Stimulated activated CD8-positive, alpha-beta memory T cell treated with anti-CD3 and anti-CD28 coated beads, Interleukin-4, amount 100 ng/mL, for 1 hour (primary cell): ENCODE measurements at places on chromosomes 6 and 20.

GRCh38 chr20:4876301-4876700 lies 125.0 kb downstream of the SLC23A2 start:
- DNase-seq, result no peak

DNA sequence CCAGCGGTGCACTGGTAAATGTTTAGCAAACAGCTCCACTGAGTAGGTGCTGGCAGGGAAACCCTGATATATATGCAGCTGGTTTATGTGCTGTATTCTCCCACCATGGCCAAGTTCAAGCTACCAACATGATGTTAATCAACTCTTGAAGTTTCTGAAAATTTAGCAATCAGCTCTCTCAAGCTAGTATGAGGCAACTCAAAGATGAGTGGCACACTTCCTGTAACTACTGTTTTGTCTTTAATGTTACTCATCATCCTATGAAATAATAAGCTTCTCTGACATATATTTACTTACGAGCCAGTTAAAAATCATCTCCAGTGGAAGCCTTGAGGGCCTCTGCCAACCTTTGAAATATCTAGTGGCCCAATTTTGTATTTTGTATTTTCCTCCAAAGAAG lies 54.7 kb downstream of the TRMT6 start:
- DNase-seq, result no peak

DNA sequence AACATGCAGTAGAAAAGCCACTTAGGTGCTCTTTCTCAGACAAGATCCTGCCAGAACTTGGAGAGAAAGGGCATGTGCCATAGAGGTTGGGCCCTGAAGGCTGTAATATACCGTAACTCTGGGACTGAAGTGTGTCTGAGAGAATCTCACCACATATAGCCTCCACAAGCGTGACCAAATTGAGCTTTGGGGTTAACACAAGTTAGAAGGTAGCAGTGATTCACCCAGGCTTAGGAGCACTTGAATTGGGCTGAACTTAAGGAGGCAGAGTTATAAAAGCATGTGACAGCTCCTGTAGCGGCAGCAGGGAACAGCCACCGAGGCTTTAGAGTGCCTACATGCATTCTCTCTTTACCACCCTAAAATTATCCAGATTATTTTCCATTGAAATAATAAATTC lies 361.6 kb downstream of the PHF3 start:
- DNase-seq, result no peak

DNA sequence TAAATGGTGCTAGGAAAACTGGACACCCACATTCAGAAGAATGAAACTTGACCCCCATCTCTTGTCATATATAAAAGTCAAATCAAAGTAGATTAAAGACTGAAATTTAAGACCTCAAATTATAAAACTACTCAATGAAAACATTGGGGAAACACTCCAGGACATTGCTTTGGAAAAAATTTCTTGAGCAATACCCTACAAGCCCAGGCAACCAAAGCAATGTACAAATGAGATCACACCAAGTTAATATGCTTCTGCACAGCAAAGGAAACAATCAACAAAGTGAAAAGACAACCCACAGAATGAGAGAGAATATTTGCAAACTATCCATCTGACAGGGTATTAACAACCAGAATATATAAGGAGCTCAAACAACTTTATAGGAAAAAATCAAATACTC lies 407.9 kb upstream of the BTBD3 start:
- no peak for DNase-seq

GRCh38 chr6:164750128-164750527 lies 559.3 kb downstream of the C6orf118 start:
- DNase-seq, result no peak

DNA sequence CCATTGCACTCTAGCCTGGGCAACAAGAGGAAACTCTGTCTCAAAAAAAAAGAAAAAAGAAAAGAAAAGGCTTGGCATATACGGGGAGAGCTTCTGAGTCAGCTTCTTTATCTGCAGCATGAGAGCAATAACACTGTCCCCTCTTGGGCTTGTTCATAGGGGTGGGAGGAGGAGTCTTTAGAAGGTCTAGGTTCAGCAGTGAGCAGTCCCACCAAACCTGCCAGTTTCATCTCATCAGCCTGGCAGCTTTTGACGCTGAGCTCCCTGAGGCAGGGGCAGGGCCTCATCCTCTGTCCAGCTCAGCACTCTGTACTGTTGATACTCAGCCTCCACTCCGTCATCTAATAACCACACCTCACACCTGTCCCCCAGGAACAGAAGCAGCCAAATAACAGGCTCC lies 5.6 kb upstream of the C6orf132 start:
- no peak for DNase-seq

DNA sequence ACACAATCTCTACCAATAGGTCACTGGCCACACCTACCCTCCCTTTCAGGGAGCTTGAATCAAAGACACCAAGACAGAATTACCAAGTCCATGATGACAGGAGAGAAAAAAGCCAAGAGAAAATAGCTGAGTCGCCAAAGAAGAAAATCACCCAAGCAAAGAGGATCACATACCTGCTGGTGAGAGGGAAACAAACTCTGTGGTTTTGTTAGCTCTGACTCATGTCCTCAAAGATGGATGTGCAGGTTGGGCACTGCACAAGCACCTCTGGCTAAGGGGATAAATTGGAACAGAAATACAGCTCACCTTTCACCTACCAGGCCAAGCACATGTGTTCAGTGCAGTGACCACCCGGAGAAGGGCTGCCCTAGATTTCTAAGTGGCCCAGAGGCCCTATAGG lies 114.8 kb downstream of the TFAP2A start:
- no peak for DNase-seq

DNA sequence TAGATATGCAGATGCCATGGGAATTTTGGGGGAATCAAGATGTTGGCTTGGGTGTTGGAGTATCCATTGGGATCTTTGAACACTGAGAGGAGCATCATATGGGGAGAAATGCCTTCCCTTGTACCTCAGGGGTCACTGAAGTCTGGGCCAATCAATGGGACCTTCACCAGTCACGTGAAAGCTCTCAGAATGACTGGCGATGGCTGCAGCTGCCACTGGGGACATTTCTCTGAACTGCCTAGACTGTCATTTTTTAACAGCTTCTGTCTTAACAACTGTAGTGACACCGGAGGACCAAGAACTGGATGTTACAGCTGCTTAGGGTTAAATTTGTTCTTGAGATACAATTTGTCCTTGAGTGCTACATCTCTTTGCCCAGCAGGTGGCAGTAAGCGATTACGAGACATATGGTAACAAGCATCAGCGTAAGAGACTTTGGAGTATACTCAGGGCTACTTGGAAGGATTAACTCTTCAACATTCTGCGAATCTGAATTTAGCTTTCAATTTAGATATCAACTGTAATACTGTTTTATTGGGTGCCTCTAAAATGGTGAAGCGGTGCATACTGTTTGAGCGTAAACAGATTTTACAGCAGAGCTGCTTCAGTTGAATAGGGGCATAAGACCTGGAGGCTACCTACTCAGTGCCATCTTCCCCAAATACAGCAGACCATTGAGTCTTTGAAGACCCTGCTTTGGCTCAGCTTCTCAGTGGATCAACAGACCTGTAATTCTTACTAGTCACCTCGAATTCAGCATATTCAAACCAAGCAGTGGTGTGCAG lies 36.0 kb downstream of the CCN2 start:
- peak; percentile 13 for DNase-seq

GRCh38 chr6:30991891-30992290 lies 8.4 kb downstream of the MUC21 start:
- DNase-seq, result no peak

DNA sequence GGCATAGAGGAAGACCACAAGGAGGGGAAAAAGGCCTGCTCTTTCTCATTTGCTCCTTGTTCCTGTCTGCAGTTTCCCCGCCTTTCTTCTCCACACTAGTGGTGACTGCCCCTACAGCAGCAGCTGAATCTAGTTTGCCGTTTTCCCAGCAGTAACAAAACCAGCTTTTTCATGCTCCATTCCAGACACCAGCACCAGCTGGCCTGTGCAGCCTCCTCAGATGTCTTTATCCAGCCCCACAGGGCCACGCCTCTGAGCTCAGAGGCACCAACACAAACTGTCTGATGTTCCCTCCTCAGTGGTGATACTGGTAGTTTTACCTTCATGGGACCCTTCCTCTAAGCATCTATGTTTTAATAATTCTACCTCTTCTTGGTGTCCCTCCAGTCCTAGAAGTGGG lies 70.4 kb upstream of the SLC24A3 start:
- DNase-seq, result no peak

GRCh38 chr6:20661721-20662120 lies 127.5 kb downstream of the CDKAL1 start:
- no peak for DNase-seq

DNA sequence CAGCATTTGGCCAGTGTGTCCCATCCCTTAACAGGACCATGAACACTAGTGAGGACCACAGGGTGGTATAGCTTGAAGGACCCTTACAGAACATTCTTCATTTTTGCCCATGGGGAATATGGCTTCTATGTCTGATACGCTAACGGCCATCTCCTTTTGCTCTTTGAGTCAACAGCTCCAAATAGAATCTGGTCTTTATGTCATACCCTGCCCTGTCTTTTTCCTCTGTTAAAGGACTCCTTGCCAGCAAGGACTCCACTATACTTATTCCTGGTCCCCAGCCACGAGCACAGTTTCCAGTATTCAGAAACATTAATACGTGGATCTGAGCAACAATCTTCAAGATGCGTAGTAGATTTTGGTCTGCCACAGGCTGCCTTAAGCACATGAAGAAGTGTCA lies 22.5 kb downstream of the SERPINB1 start:
- DNase-seq, result no peak

DNA sequence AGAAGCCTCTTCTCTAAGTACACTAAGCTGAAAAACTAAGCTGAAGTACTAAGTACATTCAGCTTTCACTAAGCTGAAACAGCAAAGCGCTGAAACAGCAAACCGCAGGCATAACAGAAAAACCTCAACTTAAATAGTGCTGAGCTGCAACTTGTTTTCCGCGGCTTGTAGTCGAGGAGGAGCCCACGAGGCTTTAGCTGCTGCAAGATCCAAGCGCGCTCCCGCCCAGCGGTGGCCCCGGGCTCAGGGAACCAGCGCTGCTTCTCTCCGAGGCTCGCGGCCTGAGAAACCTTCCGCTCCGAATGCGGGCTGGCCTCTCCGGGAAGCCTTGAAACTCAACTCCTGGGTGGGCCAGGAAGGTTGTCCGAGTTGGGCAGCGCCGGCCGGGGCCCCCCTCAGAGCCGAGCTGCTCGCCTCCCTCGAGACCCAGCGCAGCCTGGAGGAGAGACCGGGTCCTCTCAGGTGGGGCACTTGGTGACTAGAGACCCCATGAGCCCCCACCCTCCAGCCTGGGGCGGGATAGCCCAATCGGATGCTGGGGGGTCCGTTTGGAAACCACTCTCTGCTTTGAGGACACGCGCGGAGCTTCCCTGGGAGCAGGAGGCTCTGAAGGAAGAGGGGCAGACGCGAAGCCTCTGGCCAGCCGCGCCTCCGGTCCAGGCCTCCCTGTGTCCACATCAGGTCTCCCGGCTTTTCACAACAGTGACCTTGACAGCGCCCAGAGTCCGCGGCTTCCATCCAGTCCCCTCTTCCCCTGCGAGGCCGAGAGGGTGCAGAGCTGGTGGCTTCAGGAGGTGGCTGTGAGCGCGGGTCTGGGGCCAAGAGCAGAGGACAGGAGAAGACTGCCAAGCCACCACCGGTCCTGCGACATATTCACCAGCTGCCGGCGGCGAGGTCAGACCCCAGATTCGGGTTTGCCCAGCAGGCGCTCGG lies 38.1 kb upstream of the HLA-E start:
- DNase-seq, result peak; percentile 37

GRCh38 chr6:75748743-75749538 lies at the start of gene MYO6:
Gene MYO6, plus strand, starts transcription at chr6:75749239. Its CDS starts 68,309 bp downstream, at chr6:75817548.
- no peak for DNase-seq

- no peak for DNase-seq
Measured at GRCh38 chr20:48262466-48262865, 477.2 kb upstream of the SULF2 start.

- no peak for DNase-seq
Measured at GRCh38 chr20:889932-890463, 26.1 kb downstream of the ANGPT4 start.

GRCh38 chr20:57514273-57514751 lies 10.6 kb downstream of the CTCFL start:
- DNase-seq, result no peak

- DNase-seq, result no peak
Measured at GRCh38 chr6:3517350-3517749, 60.5 kb upstream of the SLC22A23 start.
